Aorta (tissue), 5 donors: ENCODE measurements at places on chromosomes 1 and 21.

- no peak overlapping the region for H3K4me3 ChIP-seq
- DNase-seq: no peak
- no peaks in the 10 kb centered on the region for H3K27me3 ChIP-seq
- H3K4me1 ChIP-seq: no peaks in the 10 kb centered on the region
- H3K27ac ChIP-seq: no peak overlapping the region
Observed at GRCh38 chr1:107926436-107927080, 38.4 kb downstream of the VAV3 start.

- no peaks in the 10 kb centered on the region for H3K36me3 ChIP-seq
- H3K27ac ChIP-seq: no peak overlapping the region
- no peak for DNase-seq
- no peaks in the 10 kb centered on the region for H3K4me1 ChIP-seq
Observed at GRCh38 chr1:207134581-207134980, 30.5 kb downstream of the C4BPA start.

DNA sequence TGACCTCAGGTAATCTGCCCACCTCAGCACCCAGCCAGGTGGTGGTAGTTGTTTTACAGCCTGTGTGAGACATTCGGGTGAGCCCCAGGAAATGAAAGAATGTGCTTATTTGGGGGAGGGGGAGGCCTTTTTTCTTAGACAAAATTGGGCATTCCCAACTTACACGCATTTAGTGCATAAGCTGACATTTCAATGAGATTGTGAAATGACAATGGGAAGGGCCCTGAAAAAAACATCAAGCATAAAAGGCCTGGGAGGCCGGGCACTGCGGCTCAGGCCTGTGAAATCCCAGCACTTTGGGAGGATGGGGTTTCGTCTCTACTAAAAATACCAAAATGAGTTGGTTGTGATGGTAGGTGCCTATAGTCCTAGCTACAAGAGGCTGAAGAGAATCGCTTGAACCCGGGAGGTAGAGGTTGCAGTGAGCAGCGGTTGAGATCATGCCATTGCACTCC lies 5.0 kb downstream of the GAS5 start:
- no peaks in the 10 kb centered on the region for H3K27me3 ChIP-seq
- no peak for DNase-seq
- no peak overlapping the region for H3K4me3 ChIP-seq
- peaks cover 4% of the 10 kb centered on the region for H3K4me1 ChIP-seq

- H3K36me3 ChIP-seq: no peaks in the 10 kb centered on the region
- H3K4me3 ChIP-seq: no peak overlapping the region
- H3K27ac ChIP-seq: no peak overlapping the region
- H3K4me1 ChIP-seq: no peaks in the 10 kb centered on the region
- H3K27me3 ChIP-seq: no peaks in the 10 kb centered on the region
Observed at GRCh38 chr1:109770331-109771095, 6.8 kb upstream of the EPS8L3 start.
